ENCODE measurements at places on chromosomes 11 and 22.

- no peak for DNase-seq
Measured at GRCh38 chr11:80856066-80856465, 1415.2 kb upstream of the TENM4 start.

DNA sequence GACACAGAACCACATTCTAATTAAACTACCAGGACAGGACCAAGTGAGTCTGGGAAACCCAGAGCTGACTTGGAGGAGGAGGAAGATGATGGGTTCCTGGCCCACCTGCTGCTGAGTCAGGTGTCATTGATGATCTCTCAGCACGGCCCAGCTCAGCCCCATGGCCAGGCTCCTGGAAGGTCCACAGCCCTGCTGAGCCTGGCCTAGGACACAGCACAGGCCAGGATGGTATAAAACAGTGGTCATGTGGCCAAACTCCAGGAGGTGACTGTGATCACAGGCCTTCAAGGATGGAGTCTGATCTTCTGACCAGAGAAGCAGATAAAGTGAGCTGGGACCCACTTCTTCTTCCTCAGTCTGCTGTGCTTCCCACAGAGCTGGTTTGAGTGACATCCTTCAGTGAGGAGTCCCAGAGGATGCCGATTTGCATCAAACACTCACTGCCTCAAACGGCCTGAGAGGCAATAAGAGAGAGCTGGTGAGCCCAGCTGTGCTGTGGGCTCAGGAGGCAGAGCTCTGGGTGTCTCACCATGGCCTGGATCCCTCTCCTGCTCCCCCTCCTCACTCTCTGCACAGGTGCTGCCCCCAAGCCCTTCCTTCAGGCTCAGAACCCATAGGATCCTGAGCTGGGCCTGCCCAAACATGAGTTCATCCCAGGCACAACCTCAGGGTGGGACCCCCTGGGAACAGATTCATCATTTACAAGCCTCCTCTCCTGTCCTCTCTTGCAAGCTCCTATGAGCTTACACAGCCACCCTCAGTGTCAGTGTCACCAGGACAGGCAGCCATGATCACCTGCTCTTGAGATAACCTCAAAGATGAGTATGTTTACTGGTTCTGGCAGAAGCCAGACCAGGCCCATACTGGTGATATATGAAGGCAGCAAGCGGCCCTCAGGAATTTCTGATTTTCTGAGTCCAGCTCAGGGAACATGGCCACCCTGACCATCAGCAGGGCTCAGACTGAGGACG is 37.7 kb upstream of the IGLL5 start:
- DNase-seq = no peak

DNA sequence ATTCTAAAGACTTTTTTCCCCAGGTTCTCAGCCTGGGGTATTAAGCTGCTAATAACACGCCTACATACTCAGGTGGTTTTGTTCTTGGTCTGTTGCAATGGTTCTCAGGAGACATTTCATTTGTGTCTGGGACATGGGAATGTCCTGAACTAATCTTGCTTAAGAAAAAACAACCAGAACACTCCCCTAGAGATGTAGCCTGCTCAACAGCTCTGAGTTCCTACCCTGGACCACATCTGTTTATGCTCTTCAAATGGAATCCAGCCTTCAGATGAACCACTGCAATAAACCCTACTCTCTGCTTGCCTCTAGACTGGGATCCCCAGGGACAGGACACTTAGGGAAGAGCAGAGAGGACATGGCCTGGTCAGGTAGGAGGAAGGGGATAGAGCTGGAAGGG is 29.9 kb downstream of the RELT start:
- DNase-seq = no peak

DNA sequence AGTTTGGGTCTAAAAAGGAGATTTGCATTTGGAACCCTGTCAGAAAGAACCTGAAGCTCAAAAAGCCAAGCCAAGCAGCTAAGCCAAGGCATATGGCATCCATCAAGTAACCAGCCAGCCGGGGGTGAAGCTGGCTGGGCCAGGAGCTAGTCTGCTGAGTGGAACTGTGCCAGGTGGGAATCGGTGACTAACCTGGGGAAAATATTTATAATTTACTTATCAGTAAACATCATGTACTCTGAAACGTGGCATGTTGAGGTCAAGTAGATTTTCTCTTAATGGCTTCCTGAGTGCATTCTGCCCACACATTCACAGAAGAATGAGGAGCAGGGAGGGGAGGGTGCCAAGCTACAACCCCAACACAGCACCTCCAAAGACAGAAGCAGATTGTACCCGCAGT is 70.5 kb upstream of the SESN3 start:
- DNase-seq = no peak

- no peak for DNase-seq
Measured at GRCh38 chr11:2814751-2815150, 70.8 kb downstream of the CDKN1C start.

GRCh38 chr11:103326070-103326794 is 217.0 kb downstream of the DYNC2H1 start:
- peak; percentile 13 for DNase-seq

GRCh38 chr22:36914390-36914752 is 943 bp downstream of the CSF2RB start:
- no peak for DNase-seq

DNA sequence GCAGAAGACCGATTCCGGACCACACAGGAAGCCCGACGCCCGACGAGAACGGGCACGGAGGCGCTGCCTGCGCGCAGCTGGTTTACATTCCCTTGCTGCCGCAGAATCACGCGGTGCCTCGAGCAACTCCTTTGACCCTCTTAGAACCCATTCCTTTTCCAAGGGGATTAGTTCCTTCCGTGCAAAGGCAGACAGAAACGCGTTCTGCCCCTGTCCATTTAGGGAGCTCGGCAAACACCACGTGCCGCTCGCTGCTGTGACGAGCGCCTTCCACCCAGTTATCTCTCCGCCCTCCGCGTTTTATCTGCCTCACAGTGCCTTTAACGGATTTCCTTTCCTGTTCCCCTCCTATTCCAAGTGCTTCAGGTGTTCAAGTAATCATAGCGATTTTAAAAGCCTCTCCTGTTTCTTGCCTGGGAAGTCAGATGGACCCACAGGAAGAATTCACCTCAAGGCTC is 24.1 kb upstream of the MICAL3 start:
- DNase-seq = no peak

DNA sequence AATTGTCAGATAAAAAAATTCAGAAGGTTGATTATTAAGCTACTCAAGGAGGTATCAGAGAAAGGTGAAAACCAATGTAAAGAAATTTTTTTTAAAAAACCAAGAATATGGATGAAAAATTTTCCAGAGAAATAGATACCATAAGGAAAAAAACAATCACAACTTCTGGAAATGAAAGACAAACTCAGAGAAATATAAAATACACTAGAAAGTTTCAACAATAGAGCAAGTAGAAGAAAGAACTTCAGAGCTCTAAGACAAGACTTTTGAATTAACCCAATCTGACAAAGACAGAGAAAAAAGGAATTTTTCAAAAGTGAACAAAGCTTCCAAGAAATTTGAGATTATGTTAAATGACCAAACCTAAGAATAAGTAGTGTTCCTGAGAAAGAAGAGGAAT is 62.9 kb upstream of the TEAD1 start:
- DNase-seq = no peak

GRCh38 chr11:86219311-86220193 is 25.0 kb upstream of the EED start:
- DNase-seq = no peak

DNA sequence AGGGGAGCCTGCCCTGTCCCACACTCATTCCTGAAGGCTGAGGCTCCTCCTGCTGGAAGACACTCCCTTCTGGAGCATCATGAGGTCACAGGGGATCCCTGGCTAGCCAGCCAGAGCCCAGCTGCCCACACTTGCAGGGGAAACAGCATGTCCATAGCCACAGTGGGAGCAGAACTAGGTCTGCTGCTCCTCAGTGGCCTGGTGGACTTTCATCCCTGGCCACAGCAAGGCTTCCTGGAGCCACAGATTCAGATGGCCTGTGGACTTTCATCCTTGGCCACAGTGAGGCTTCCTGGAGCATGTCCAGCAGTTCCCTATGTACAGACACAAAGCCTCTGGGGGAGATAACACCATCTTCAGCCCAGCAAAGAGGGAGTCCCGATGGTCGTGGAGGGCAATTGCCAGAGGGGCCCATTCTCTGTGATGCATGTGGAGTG is 5.9 kb upstream of the APOL6 start:
- no peak for DNase-seq

- no peak for DNase-seq
Measured at GRCh38 chr11:129278586-129279319, 86.6 kb upstream of the ARHGAP32 start.

GRCh38 chr22:24485608-24486007 is 9.5 kb upstream of the UPB1 start:
- DNase-seq = no peak

DNA sequence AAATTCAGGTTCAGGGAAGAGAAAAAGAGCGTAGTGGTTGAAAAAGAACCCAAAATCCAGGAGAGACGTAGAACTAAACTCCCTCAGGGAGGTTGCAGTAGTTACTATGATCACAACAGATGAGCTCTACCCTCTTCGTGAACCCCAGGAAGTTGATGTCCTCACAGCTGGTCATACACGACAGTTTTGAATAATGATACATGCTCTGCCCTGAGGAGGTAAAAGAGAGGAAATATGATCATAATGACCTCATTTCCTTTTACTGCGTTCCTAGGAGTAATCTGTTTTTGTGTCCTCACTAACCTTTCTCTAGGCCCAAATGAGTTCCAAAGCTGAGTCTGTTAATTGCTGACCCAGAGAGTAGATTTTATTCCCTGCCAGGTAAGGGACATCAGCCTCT is 1.3 kb downstream of the PATE2 start:
- DNase-seq = no peak

DNA sequence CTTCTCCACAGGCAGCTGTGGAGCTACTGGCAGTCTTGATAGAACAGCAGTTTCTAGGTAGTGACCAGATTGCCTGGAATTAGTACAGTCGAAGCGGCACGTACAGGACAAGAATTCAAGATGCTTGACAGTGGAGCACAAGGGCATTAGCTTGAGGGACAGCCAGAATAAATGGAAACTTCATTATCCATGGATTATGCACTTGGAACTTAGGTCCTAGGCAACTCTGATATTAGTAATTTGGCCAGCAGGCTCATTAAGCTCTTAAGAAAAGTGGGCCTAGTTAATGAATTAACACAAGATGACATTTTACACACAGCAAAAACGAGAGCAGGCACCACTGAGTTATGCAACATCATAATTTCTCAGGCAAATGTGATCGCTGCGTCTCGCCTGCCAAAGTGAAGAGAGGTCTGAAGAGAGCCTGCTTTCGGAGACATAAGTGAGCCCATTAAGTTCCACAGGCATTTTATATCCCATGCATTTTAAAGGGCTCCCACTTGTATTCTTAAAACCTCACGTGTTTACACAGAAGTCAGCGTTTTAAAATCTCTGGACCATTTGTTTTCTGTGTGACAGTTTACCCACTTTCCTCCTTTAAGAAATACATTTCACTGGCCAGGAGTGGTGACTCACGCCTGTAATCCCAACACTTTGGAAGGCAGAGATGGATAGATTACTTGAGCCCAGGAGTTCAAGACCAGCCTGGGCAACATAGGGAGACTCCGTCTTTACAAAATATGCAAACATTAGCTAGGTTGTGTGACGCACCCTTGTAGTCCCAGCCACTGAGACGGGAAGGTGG is 66.2 kb downstream of the COMMD9 start:
- no peak for DNase-seq

- DNase-seq = no peak
Measured at GRCh38 chr11:118587952-118588351, 15.7 kb downstream of the ARCN1 start.

DNA sequence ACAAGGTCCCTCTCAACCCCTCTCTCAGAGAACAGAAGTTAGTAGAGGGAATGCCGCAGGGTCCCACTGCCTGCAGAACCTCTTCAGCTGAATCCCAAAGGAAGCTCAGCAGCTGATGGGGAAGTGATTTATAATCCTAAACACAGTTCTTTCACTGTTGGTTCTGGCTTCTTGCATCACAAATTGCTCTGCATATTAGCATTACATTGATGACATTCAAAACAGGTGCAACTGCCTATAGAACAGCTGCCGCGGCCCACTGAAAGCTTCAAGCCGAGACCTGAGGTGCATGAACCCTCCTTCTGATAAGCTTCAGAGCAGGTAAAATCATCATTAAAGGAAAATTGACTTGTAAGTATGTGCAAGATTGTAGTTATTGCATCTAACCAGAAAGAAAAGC is 75.2 kb upstream of the KIRREL3 start:
- no peak for DNase-seq

- no peak for DNase-seq
Measured at GRCh38 chr11:114083391-114084252, 24.1 kb downstream of the ZBTB16 start.

- no peak for DNase-seq
Measured at GRCh38 chr11:129314371-129314770, 61.3 kb upstream of the BARX2 start.

DNA sequence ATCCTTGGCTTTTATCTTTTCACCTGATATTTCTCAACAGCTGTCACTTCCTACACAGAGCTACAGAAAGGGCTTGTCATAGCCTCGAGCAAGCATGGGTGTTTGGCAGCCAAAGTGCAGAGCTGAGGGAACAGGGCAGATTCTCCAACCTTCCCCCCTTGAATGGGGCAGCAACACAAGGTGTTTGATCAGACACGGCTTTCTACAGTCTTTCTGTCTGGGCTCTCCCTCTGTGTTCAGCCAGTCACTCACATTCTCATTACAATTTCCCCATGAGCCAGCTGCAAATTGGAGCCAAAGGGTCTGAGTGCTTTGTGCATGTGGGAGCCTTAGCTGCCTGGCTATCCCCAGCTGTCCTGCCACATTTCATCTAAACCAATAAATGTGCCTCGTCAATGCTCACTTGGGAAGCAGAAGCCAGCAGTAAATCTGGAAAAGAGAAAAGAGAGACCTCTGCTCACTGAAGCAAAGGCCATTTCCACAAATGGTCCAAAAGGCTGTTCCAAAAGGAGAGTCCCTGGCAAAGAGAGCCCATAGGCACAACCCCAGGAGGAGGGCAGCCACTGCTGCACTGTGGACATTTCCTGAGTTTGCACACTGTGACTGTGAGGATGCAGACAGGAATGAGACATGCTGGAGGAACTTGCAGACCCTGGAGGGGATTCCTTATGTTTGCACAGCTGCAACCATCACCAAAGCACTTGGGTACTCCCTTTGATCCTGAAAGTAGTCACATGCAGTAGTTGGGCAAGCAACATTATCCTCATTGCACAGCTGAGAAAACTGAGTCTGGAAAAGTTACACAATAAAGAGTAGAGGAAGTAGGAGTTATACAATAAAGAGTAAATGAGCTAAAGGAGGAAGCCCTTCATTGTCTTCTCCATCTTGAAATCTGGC is 186.8 kb downstream of the FAM181B start:
- DNase-seq = no peak

GRCh38 chr11:124026498-124026897 is at the start of gene OR10G8:
OR10G8 (plus strand) TSS chr11:124026798; CDS start chr11:124029623, 2,825 bp downstream.
- no peak for DNase-seq

All from immature natural killer cell (primary cell).